IMR-90 (cell line): ENCODE measurements at places on chromosomes 3 and 15.

- no peak for DNase-seq
Measured at GRCh38 chr15:99438691-99439523, 126.9 kb upstream of the MEF2A start.

DNA sequence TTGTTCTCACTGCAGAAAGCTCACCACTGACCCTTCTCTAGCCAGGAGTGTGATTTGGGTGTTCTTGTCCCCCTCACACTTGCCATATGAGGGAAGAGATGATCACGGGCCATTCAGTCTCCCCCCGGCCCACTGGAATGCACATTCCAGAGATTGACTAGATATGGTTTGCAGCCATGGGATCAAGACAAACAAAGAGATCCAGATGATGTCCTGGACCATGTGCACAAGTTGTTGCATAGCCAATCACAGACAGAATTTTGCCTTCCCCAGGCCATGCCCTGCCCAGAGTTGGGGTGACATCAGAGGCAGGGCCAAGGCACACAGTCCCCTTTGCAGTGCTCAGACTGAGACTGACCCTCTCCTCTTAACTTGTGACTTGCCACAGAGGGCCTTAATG is 14.8 kb downstream of the MUC13 start:
- DNase-seq, result no peak

GRCh38 chr15:49644364-49644794 is 23.5 kb downstream of the DTWD1 start:
- DNase-seq, result peak; percentile 54

DNA sequence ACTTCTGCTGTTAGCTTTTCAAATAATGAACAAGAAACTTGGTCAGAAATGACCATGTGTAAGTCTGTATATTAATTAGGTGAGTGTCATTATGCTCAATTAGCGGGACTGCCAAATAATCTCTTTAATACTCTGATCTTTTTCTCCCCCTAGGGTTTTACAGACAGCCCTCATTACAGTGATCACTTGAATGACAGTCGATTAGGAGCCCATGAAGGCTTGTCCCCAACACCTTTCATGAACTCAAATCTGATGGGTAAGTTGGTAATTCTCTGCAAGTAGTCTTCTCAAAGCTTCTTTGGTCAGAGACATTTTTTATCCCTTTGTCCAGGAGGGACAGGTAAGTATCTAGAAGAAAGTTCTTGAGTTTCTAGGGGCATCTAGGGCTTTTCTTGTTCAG is 173.2 kb downstream of the TCF12 start:
- no peak for DNase-seq

DNA sequence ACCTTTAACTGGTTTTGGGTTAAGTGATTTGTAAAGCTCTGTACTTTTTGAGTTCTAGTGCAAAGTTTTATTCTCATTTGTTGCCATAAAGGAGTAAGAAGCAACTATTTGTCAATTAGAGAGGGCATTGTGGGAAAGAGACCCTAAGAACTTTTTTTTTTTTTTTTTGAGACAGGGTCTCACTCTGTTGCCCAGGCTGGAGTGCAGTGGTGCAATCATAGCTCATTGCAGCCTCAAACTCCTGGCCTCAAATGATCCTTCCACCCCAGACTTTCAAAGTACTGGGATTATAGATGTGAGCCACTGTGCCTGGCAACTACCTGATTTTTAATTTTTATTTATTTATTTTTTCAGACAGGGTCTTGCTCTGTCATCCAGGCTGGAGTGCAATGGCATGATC is 4.9 kb downstream of the CHP1 start:
- no peak for DNase-seq

DNA sequence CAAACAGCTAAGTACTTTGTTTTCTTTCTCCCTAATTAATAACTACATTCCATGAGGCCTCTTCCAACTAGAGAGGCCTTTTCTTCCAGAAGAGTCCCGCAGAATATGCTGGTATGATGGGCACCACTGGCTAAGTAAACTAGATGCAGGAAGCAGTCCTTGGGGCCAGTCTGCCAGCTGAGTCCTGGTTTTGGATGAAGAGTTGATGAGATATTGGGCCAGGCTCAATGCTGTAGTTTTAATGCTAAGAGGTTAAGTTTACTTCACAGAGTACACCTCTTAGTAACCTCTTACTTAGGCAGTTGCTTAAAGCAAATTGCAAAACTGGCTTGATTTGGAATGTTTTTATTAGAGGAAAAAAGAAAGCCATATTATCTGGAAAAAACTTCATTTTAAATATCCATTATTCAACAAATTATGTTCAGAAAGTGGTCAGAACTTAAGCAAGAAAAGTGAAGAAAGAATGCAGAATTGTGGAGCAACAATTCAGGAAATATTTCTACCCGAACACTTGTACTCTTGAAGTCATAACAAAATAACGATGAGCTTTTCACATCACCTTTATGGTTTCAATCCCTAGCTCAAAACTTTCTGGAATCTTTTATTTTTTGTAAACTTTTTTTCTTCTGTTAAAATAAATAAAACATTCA is 178.4 kb upstream of the CDIN1 start:
- no peak for DNase-seq

- peak; percentile 93 for DNase-seq
Measured at GRCh38 chr3:42179110-42179725, 86.8 kb downstream of the CCK start.

DNA sequence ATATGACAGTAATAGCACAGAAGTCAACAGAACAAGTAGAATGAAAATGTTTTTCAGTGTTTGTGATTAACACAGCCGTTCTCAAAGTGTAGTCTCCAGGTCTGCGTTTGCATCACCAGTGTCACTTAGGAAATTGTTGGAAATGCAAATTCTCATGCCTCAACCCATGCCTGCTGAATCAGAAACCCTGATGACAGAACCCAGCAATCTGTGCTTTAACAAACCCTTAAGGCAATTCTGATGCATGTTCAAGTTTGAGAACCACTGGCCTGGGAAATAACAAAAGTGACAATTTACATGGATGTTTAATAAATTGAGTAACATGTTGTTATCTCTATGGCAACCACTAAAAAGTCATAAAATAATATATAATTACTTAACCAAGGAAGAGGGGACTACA is 103.1 kb upstream of the ATP11B start:
- DNase-seq, result no peak

DNA sequence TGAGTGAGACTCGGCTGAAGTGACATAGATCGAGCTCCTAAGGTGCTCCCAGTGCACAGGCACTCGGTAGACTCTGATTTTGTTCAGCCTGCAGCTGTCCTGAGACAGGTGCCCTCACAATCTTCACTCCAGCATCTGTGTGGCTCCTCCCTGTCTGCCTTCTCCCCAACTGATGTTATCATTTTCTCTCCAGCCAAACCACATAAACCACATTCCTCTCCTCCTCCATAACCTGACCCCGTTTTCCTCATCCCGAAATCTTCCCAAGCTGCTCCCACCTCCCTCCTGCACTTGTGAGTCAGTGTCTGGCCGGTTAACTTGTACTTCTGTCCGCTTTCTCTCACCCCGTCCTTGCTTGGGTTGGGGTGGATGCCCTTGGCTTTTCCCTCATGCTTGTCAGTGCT is 93.3 kb upstream of the HACD2 start:
- DNase-seq, result peak; percentile 97

DNA sequence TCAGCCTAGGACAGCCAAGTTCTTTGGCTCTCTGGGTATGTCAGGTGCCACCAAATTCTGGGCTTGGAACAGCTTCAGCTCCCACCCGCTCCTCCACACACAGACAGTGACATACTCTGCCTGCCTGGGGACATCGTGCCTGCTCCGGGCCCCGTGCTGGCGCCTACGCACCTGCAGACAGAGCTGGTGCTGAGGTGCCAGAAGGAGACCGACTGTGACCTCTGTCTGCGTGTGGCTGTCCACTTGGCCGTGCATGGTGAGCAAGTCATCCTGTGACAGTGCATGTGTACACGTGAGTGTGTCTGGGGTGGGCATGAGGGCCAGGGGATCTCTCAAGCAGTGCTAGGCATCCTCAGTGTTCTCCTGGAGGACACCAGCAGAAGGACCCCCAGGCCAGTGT is 922 bp downstream of the IL17RC start:
- no peak for DNase-seq

- DNase-seq, result peak; percentile 18
Measured at GRCh38 chr15:80596521-80596976, 98.6 kb upstream of the ABHD17C start.
